ENCODE measurements at places on chromosomes 2 and 18. TPM values are rescaled to one million over a fixed set of nuclear protein-coding genes. Genes with fewer than 3 reads are reported as not detected.
A peak's percentile ranks its signal among the peaks of the same experiment; 100 is the strongest.

- peaks cover 17% of the 10 kb centered on the region for H3K4me1 ChIP-seq
- no peaks in the 10 kb centered on the region for H3K27me3 ChIP-seq
- DNase-seq = no peak
- H3K4me3 ChIP-seq = no peak overlapping the region
Observed at GRCh38 chr2:222753251-222753824, 81.9 kb downstream of the MOGAT1 start.

GRCh38 chr2:216648105-216648504 lies 14.9 kb downstream of the IGFBP2 start:
- H3K4me1 ChIP-seq = no peaks in the 10 kb centered on the region
- no peak overlapping the region for H3K27ac ChIP-seq
- H3K27me3 ChIP-seq = no peaks in the 10 kb centered on the region
- no peak for DNase-seq
- no peak overlapping the region for H3K4me3 ChIP-seq
- no peaks in the 10 kb centered on the region for H3K36me3 ChIP-seq

DNA sequence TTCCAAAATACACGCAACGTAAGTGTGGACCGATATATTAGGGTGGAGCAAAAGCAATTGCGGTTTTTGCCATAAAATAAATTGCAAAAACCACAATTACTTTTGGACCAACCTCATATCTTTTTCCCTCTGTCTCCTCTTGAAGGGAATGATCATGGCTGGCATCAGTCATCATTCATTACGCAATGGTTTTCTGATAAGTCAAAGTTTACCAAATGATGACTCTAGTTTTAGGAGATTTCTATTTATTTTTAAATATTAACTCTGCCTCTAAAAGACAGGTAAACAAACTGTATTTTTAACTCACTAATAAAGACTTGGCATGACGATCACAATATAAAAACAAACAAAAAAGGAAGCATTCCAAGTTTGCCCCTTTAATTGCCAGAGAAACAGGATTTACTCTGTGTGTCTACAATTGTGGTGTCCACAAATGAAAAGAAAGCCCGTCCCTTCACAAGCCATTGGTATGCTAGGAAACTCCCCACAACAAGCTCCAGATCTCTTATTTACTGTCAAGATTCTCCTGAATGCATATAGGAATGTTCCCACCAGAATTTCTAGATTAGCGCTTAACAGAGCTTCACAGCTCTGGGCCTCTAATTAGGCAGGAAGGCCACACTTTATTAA lies 61.3 kb downstream of the IRS1 start:
- H3K36me3 ChIP-seq = peaks cover 28% of the 10 kb centered on the region
- H3K4me1 ChIP-seq = peaks cover 52% of the 10 kb centered on the region
- no peaks in the 10 kb centered on the region for H3K27me3 ChIP-seq
- peak overlapping the region; percentile 50 for H3K27ac ChIP-seq

FSIP2 gene
- not detected for total RNA-seq

DNA sequence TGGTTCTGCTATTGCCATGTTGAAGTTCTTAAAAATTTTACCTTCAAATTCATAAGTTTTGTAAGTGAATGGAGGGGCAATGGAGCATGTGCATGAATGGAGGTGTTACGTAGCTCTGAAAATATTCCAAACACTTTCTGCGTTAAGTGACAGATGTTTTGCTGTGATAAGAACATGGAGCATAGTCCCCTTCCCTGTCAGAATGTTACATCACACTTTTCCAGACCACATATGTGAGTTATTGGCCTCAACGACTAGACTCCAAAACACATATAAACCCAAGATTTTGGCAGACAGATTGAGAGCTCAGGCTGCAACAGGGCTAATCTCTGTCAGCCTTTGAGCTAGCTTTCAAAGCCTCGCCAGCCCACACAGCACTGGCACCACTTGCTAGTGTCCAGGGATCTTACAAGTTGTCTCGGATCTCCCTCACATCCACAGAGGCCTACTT lies 27.2 kb upstream of the MFSD6 start:
- no peak for DNase-seq
- no peaks in the 10 kb centered on the region for H3K27me3 ChIP-seq
- peaks cover 5% of the 10 kb centered on the region for H3K4me1 ChIP-seq
- H3K4me3 ChIP-seq = no peak overlapping the region
- no peaks in the 10 kb centered on the region for H3K36me3 ChIP-seq
- no peak overlapping the region for H3K27ac ChIP-seq

CTAGE1 gene
- total RNA-seq = 0.11 TPM

- no peak for DNase-seq
- H3K27ac ChIP-seq = no peak overlapping the region
- no peaks in the 10 kb centered on the region for H3K4me1 ChIP-seq
- no peaks in the 10 kb centered on the region for H3K27me3 ChIP-seq
Observed at GRCh38 chr2:16626497-16626896, 39.1 kb downstream of the CYRIA start.

DNA sequence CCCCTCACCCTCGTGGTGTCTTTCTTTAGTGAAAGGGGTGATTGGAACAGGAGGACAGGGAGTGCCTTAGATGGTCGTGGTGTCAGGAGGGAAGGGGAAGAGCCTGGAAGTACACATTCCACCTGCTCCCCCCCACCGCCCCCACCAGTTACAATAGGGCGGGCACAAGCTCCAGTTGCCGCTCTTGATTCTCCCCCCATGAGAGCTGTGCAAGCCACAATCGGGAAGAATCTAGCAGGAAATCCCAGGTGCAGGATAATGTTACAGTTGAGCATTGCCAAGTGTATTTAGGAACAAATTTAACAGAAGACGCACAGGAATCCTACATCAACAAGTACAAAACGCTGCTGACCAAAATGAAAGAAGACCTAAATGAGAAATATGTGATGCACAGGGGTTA lies 73.6 kb downstream of the ASAP2 start:
- H3K27ac ChIP-seq = no peak overlapping the region
- H3K36me3 ChIP-seq = peaks cover 4% of the 10 kb centered on the region
- H3K4me1 ChIP-seq = peaks cover 1% of the 10 kb centered on the region
- H3K4me3 ChIP-seq = no peak overlapping the region
- no peak for DNase-seq
- H3K27me3 ChIP-seq = no peaks in the 10 kb centered on the region

DNA sequence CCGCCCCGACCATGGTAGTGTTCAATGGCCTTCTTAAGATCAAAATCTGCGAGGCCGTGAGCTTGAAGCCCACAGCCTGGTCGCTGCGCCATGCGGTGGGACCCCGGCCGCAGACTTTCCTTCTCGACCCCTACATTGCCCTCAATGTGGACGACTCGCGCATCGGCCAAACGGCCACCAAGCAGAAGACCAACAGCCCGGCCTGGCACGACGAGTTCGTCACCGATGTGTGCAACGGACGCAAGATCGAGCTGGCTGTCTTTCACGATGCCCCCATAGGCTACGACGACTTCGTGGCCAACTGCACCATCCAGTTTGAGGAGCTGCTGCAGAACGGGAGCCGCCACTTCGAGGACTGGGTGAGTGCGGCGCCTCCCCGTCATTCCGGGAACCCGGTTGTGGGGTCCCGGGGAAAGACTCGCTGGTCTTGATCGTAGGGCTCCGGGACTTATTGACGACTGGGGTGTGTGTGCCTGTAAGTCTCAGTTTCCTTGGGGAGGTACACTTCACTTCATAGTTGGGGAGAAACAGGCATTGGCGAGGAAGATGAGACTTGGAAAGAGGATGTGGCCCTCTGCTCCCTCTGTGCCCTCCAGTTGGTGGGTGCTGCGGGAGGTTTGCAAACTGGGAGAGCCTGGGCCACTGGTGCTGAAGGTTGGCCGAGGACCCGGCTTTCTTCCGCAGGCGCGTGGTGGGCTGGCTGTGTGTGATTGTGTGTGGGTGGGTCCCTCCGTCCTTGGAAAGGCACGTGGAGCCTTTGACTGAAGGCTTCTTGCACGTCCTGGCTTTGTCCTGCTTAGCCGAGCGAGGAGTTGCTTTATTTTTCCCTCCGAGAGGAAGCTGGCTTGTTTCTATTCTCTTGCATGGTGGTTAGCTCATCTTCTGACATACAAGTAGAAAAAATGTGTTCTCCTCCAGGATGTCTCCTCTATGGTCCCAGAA lies 886 bp downstream of the PRKCE start:
- H3K27ac ChIP-seq = no peak overlapping the region
- peak; percentile 42 for DNase-seq
- H3K27me3 ChIP-seq = no peaks in the 10 kb centered on the region
- peaks cover 20% of the 10 kb centered on the region for H3K4me1 ChIP-seq

DNA sequence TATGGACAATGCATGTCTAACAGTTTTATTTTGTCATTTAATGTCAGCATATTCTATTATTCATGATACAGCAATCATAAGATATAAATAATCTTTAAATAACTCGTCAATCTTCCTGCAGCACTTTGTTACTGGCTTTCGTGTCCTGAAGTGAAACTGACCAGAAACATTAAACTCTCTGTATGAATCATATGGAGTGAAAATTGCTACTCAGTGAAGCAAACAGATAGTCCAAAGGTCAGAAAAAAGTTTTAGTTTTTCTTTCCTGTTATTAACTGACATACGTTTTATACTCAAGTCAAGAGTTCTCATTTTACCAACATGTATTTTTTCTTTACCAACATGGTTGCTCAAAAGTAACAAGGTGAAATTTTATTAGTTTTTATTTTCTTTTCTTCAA lies 106.8 kb upstream of the GALNT5 start:
- H3K4me1 ChIP-seq = peaks cover 22% of the 10 kb centered on the region
- no peak overlapping the region for H3K4me3 ChIP-seq
- no peak for DNase-seq

Data from SJSA1 (cell line).